Ovary (tissue), 10 donors: ENCODE measurements at places on chromosomes 3 and 15. TPM values are rescaled to one million over a fixed set of nuclear protein-coding genes. Genes with fewer than 3 reads are reported as not detected.

DNA sequence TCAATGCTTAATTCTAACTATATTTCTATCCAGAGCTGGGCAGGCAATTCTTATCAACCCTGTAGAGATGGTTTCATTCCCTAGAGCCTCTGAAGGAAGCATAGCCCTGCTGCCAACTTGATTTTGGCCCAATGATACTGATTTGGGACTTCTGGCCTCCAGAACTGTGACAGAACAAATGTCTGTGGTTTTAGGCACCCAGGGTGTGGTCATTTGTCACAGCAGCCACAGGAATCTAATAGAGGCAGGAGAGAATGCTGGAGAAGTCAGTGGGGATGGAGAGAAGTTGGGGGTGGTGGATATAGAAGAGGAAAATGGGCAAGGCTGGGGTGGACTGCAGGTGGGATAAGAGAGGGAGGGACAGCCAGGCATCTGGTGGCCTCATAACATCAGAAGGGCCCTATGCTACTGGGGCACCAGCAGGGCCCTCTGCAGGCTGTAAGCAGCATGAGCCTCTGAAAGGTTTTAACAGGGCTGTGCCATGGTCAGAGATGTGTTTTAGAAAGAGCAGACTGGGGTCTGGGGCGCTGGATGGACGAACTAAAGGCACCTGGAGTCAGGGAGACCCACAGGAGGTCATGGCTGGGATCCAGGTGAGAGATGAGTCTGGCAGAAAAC is 19.8 kb downstream of the MRPS11 start:
- no peaks in the 10 kb centered on the region for H3K4me1 ChIP-seq
- H3K27me3 ChIP-seq, result no peaks in the 10 kb centered on the region
- H3K4me3 ChIP-seq, result no peak overlapping the region
- H3K36me3 ChIP-seq, result no peaks in the 10 kb centered on the region
- DNase-seq, result no peak

Gene RFC4
- polyA plus RNA-seq, result 12.3 TPM

- no peak overlapping the region for H3K27ac ChIP-seq
- no peak overlapping the region for H3K4me3 ChIP-seq
- no peaks in the 10 kb centered on the region for H3K27me3 ChIP-seq
- H3K36me3 ChIP-seq, result no peaks in the 10 kb centered on the region
- H3K4me1 ChIP-seq, result no peaks in the 10 kb centered on the region
- no peak for DNase-seq
Measured at GRCh38 chr3:153373606-153374005, 211.6 kb downstream of the RAP2B start.

Gene HRG
- not detected for polyA plus RNA-seq

Gene CAMK1
- 38.7 TPM for polyA plus RNA-seq

Gene ZMYND10
- 0.81 TPM for polyA plus RNA-seq

GRCh38 chr15:74194572-74195559 is 7.7 kb downstream of the STRA6 start:
- H3K27me3 ChIP-seq, result no peaks in the 10 kb centered on the region
- H3K27ac ChIP-seq, result no peak overlapping the region
- H3K36me3 ChIP-seq, result no peaks in the 10 kb centered on the region
- no peak for DNase-seq
- no peak overlapping the region for H3K4me3 ChIP-seq

DNA sequence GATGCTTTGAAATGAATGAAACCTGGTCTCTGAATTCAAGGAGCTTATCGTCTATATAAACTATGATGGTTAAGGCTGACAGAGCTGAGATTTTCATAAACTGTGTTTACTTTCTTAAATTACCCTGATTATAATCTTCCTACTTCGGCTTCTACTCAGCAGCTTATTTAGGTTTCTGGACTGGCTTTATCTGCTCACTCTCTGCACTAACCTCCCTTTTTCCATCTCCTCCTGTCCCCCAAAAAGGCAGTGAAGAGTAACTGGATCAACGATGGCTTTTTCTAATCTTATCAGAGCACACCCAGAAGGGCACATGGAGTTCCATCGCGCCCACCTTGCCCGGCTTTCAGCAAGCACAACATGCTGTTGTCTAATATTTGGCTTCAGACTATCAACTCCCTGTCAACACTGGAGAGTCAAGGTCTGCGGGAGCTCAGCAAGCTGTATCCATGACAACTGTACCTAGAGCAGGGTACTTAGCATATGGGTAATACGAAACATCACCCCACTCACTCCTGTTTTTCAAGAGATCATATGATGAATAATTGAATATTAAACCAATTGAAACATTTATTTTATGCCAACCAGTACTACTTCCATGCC is 417.3 kb downstream of the GABRB3 start:
- no peaks in the 10 kb centered on the region for H3K36me3 ChIP-seq
- H3K4me1 ChIP-seq, result no peaks in the 10 kb centered on the region
- H3K27me3 ChIP-seq, result no peaks in the 10 kb centered on the region
- no peak for DNase-seq

DNA sequence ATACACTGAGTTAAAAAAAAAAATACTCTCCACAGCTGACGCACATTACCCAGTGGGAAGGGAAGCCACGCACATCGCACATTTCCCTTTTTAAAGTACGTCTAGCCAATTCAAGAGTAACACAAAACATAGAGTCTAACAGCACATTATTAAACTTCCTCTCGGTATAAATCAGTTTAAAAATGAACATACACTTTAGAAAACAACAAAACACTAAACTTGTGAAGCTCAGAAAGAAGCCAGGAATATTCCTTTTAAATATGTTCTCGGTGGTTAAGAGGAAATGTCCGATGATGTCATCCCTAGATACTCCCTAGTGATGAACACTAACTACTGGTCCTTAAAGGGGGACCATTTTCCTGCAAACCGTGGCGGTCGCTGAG is 721 bp downstream of the MYEF2 start:
- H3K4me1 ChIP-seq, result peaks cover 3% of the 10 kb centered on the region
- no peaks in the 10 kb centered on the region for H3K27me3 ChIP-seq
- no peaks in the 10 kb centered on the region for H3K36me3 ChIP-seq
- peak overlapping the region; percentile 46 for H3K4me3 ChIP-seq
- DNase-seq, result no peak
- H3K27ac ChIP-seq, result no peak overlapping the region

DNA sequence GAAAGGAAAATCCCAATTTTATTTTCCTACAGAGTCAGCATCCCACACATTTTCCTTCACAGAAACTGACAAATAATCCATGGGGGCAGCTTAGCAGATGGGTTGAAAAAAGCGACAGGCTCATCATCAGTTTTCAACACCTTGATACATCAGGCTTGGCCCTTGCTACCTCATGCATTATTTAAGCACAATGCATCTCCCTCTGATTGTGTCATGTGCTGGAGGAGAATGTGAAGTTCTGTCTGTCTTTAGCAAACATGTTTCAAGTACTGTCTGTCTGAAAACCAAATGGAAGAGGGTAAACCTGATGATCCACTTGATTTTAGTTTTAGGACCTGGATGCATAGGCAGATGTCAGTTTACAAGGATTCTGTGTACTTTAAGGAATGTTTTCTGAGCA is 128.6 kb upstream of the ADAMTS9 start:
- no peak for DNase-seq
- no peaks in the 10 kb centered on the region for H3K27me3 ChIP-seq
- H3K36me3 ChIP-seq, result no peaks in the 10 kb centered on the region
- no peak overlapping the region for H3K4me3 ChIP-seq
- H3K4me1 ChIP-seq, result peaks cover 4% of the 10 kb centered on the region

- H3K27ac ChIP-seq, result no peak overlapping the region
- H3K36me3 ChIP-seq, result no peaks in the 10 kb centered on the region
- H3K4me3 ChIP-seq, result no peak overlapping the region
- DNase-seq, result no peak
Measured at GRCh38 chr3:169454823-169455222, 208.7 kb downstream of the MECOM start.

- H3K4me3 ChIP-seq, result no peak overlapping the region
- DNase-seq, result no peak
- H3K27ac ChIP-seq, result no peak overlapping the region
- H3K36me3 ChIP-seq, result no peaks in the 10 kb centered on the region
- no peaks in the 10 kb centered on the region for H3K4me1 ChIP-seq
Measured at GRCh38 chr3:36482256-36482655, 102.0 kb downstream of the STAC start.

GRCh38 chr3:115885621-115886020 is 262.3 kb downstream of the GAP43 start:
- H3K36me3 ChIP-seq, result no peaks in the 10 kb centered on the region
- DNase-seq, result no peak
- H3K27me3 ChIP-seq, result no peaks in the 10 kb centered on the region
- no peak overlapping the region for H3K4me3 ChIP-seq
